Fibroblast of lung (primary cell): ENCODE measurements at places on chromosomes 5 and 9.

- DNase-seq = no peak
These were observed 162.1 kb downstream of the ARL15 start for GRCh38 chr5:54148067-54148845.

GRCh38 chr5:39464088-39464487 lies 39.3 kb upstream of the DAB2 start:
- DNase-seq = no peak

GRCh38 chr9:98009936-98010335 lies 26.8 kb downstream of the ANP32B start:
- DNase-seq = peak; percentile 22

DNA sequence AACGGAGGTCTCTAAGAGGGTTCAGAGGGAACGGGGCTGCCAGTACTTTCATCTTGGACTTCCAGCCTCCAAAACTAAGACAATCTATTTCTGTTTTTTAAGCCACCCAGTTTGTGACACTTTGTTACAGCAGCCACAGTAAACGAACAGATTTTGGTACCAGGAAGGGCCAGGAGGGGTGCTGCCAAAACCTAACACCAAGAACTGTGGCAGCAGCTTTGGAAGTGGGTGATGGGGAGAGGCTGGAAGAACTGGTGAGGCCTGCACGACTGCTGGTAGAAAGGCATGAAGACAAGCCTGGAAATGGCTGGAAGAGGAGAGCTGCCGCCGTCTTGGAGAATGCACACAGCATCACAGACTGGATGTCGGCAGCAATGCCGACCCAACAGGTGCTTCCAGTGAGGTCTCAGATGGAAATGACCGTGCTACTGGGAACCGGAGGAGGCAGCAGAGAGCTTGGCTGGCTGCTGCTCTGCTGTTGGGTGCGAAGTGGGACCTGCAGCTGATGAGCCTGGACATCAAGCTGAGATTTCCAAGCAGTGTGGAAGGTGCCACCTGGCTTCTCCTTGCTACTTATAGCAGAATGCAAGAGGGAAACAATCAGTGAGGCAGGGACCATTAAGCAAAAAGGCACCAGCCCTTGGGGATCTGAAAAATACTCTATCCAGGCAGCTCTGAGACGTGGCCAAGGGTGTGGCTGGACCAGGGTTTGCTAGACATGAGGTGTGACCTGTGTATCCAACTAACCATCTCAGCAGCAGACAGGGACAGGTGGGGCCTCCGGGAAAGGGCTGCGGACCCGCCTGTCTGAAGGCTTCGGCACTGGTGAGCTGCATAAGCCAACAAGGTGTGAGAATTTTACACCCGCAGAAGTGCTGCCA lies 4.7 kb upstream of the TMEM210 start:
- DNase-seq = peak; percentile 18

- DNase-seq = no peak
These were observed 38.0 kb downstream of the VAV2 start for GRCh38 chr9:133953976-133954709.

DNA sequence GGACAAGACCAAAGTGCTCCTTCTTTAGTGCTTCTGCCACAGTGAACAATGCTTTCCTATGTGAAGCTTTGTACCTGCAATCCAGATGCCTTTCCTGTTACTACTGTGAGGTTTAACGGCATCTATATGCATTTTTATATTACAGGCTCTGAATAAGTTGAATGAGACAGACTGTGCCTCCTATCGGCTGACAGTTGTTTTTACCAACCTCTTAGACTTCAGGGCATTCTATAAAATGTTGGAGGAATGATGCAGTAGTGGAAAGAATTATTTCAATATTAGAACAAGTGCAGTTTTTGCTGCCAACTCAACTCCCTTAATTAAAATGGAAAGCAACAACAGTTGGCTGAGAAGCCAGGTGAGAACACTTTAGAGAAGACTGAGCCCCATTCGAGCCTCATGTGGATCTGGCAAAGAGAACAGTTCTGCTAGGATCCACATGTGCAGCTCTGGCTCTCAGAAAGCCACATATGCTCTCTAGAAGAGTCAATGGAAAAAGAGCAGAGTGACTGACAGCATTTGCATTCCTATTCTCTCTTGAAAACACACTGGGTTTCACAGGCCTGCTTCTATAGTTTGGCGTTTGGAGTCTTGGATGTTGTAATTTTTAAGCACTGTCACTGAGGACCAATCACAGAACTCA lies 147.5 kb downstream of the LURAP1L start:
- DNase-seq = no peak

DNA sequence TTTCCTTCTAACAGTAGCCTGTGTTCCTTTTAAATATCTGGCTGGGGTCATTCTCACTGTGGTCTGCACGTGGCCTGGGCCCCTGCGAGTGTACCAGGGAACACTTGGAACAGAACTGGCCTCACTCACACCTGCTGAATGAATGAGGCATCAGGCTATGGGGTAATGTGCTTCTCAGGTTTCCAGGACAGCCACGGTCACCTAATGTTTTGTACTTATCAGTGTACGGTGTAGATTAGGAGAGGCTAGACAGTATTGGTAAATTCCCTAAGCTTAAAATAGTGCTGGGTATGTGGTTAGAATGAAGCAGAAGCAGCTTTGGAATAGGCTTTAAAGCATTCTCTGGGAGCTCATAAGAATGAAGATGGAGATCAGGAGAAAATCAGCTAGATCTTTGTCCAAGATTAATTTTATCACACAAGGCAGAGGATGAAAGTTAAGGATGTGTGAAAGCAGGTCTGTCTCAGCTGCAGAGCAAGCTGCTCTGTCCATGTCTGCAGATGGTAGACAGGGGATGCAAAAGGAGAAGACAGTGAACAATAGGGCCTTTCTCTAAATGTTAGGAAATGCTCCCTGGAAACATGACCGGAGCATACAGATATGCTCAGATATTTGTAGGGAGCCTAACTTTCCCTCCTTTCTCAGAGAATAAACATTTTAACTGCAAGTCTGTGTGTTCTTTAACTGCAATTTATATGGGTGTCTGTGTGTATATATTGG lies 267.5 kb downstream of the NR3C1 start:
- DNase-seq = peak; percentile 59

- DNase-seq = peak; percentile 20
These were observed 34.0 kb upstream of the PPP1R2B start for GRCh38 chr5:156815988-156816599.

GRCh38 chr5:140575309-140575708 lies 10.7 kb downstream of the SLC35A4 start:
- DNase-seq = peak; percentile 22
